ENCODE measurements at places on chromosomes 5 and 9.

DNA sequence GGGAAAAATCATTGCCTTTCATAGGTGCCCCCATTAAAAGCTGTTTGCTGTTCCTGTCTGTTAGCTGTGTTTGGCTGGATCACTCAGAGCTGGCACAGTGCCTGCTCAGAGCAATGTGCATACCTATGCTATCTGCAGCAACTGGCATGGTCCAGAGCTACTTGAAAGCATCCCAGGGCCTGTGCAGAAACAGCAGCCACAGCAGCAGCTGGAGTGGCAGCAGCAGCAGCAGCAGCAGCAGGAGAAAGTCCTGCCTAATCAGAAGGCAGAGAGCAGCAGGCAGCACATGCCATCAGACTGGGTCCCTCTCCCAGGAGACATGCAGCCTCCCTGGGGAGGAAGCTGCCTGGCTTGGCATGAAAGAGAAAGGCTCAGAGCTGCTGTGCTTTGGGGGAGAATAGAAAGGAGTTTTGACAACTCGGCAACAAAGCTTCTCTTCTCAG lies 243.8 kb upstream of the WWC1 start:
- H3K36me3 ChIP-seq = no peaks in the 10 kb centered on the region
- no peak for DNase-seq
- no peaks in the 10 kb centered on the region for H3K4me1 ChIP-seq
- no peak overlapping the region for H3K4me3 ChIP-seq

DNA sequence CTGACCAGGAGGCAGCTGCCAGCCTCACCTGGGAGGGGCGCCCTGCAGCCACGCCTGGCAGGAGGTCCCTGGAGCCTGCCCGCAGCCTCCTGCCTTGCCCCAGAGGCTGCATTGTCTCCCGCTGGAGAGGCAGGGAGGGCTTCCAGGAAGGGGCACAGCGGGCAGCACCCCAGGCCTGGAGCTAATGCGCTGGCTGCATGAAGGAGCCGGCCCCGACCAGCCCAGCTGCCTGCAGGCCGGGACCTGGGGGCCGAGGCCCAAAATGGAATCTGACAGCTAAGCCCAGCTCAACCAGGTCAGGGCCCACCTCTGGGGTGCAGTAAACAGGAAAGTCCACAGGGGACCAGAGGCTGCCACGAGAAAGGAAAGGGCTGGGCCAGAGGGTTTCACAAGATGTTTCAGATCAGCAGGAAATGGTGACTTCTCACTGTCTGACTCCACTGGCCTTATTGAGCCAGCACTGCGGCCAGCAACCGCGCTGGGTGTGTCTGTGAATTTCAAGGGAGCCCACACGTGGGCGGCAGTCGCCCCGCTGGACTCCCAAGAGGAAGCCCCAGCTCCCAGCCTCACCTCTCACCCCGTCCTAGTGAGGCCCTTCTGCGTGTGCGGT lies 18.6 kb upstream of the NOTCH1 start:
- H3K4me3 ChIP-seq = no peak overlapping the region
- no peak for DNase-seq
- no peak overlapping the region for H3K27ac ChIP-seq
- H3K27me3 ChIP-seq = no peaks in the 10 kb centered on the region

- peaks cover 3% of the 10 kb centered on the region for H3K27me3 ChIP-seq
- DNase-seq = no peak
- H3K4me3 ChIP-seq = no peak overlapping the region
- H3K4me1 ChIP-seq = no peaks in the 10 kb centered on the region
- H3K27ac ChIP-seq = no peak overlapping the region
These were observed 43.3 kb upstream of the ALDH1A1 start for GRCh38 chr9:72996114-72996513.

- no peaks in the 10 kb centered on the region for H3K4me1 ChIP-seq
- H3K27me3 ChIP-seq = no peaks in the 10 kb centered on the region
- no peak overlapping the region for H3K27ac ChIP-seq
These were observed 27.6 kb downstream of the GLRA1 start for GRCh38 chr5:151897020-151897552.

DNA sequence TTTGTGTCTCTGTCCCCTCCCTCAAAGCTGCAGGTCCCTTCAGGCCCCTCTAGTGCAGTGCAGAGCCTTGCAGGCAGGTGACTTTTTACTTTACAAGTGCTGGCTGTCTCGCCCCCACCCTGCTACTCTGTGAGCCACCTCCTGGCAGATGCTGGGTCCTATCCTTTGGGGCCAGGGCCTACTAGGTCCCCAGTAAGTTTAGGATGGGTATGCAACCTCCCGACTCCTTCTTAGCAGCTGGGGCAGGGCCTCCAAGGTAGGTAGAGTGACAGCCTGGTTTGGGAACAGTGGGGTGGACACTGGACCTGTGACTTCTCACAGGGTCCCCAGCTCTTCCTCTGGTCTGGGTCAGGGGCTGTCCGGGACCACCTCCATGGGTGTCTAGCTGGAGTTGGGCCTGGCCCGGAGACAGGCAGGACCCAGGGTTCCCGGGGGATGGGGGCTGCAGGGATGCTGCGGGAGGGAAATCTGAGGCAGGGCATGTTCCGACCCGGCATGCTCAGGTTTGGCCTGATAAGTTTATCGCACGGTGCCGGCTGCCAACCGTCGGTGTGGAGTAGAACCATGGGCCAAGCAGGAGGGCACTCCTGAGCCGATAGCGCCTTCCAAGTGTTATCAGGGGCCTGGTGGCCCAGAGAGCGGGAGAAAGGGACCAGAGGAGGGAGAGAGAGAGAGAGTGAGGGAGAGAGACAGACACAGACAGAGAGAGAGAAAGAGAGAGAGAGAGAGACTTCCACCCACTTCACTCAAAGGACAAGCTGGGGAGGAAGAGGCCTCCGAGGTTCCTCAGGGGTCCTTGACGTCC lies 20.5 kb downstream of the GFI1B start:
- no peak overlapping the region for H3K27ac ChIP-seq
- DNase-seq = no peak
- H3K4me1 ChIP-seq = peaks cover 4% of the 10 kb centered on the region
- peaks cover 34% of the 10 kb centered on the region for H3K27me3 ChIP-seq
- H3K36me3 ChIP-seq = no peaks in the 10 kb centered on the region
- H3K4me3 ChIP-seq = no peak overlapping the region
